Glutamatergic neuron (in vitro differentiated cells): ENCODE measurements at places on chromosomes 1 and 21. TPM values are rescaled to one million over a fixed set of nuclear protein-coding genes. Genes with fewer than 3 reads are reported as not detected.

Gene FTCD
- total RNA-seq: 13.4 TPM

Gene CDC42BPA
- total RNA-seq: 66.0 TPM

Gene GPR25
- total RNA-seq: not detected

- peak; percentile 92 for DNase-seq
Observed at GRCh38 chr1:109643385-109644230, 12.3 kb upstream of the GSTM4 start.

- no peak for DNase-seq
Observed at GRCh38 chr1:82086739-82087138, 286.0 kb downstream of the ADGRL2 start.
